ENCODE measurements at places on chromosomes 7 and 10.

- DNase-seq = no peak
These were observed 29.3 kb downstream of the AVL9 start for GRCh38 chr7:32524631-32525030.

GRCh38 chr7:8382004-8382730 is 51.2 kb upstream of the NXPH1 start:
- no peak for DNase-seq

- no peak for DNase-seq
These were observed 11.6 kb downstream of the CYP3A43 start for GRCh38 chr7:99839287-99840021.

- no peak for DNase-seq
These were observed 627 bp upstream of the FLNC start for GRCh38 chr7:128829391-128830166.

DNA sequence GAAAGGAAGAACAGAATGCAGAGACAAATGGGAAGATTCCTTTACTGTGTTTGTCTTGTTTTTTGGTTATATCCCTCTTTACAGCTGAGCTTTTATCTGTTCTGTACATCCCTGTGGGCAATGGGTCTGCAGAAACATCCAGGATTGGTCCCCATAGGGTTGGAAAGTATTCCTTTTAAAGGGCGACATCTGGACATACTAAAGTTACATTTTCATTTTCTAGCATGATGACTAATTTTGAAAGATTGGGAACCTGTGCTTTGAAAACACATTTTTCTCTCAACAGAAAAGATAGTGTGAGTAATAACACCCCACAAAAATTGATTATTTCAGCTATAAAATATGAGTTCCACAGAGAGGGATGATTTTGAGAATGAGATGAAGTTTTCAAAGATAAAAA is 435.8 kb downstream of the GPAM start:
- no peak for DNase-seq

DNA sequence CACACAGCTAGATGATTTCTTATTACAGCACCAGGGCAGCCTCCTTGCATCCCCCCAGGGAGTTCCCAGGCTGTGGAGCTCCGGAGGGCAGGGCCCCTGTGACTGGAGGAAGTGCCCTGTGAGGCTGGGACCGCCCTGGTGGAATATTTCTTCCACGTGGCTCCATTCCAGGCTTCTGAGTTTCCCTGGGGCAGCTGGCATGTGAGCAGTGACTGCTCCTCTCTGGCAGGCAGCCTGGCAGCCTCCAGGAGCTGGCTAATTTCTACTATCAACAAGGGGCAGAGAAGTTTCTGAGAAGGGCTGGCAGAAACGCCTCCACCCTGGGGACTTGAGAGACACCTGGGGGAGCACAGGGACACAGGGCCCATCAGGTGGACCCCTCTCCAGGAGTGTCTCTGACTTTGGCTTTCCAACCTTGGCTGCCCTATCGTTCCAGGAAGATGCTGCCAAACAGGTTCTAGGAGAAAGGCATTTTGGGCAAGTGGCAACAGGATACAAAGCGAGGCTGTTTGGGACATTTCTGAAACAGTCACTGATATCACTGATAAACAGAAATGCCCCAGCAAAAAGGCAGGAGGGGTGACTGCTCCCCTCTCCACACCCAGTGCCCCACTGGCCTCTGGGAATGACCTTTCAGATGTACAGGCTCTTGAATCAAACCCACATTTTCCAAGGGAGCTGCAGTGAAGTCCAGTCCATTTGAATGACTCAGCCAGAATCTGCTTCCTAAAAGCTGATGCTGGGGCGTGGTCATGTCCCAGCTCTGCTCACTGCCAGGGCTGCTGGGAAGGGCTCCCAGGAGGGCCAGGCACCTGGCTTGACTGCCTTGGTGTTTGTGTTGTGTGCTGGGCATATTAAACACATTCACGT is 16.1 kb downstream of the MYOF start:
- DNase-seq = no peak

GRCh38 chr7:83866582-83866981 is 217.6 kb upstream of the SEMA3E start:
- DNase-seq = no peak

- no peak for DNase-seq
These were observed 5.5 kb upstream of the CACUL1 start for GRCh38 chr10:118760265-118760664.

DNA sequence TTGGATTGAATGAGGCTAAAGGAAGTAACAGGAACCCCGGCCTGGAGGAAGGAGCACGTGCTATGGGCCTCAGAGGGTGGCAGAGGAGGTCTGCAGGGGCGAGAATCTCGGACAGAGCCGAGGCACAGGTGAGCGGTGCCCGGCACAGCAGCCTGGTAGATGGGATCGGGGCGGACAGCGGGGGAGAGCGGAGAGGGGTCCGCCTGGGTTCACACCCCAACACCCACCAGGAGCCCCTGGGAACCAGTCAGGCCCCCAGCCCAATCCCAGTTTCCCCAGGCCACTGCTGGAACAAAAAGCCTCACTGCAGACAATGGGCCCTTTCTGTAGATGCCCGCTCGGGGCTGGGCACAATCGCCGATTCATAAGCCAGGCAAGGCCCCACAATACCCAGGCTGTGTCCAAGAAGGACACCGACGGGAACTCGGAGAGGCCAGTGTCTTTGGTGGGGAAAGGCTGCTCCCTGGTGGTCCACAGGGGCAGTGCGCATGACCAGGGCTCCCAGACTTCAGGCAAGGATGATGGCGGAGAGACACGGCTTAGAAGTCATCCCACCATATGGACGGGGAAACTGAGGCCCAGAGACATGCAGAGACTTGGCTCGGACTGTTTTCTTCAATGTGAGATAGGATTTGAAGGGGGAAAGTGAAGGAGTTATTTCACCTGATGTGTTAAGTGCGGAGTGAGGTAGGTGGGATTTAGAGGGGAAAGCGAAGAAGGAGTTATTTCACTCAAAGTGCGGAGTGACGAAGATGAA is 106.9 kb upstream of the GPR26 start:
- DNase-seq = peak; percentile 71

DNA sequence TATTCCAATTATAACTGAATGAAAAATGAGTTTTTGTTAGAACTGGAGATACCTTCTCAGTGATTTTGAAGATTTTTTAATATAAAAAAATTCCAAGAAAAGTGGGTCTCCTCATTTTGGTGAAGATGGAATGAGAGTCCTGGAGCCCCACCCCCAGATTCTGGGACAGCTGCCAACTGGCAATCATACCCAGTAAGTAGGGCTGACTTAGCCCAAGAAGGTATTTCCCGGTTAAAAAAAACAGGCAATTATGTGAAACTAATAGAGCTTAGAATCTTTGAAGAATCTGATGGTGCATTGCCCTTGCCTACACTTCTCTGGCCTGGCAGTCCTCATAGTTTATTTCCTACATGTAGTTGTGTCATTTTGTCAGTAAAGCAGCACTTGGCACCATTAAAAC is 52.8 kb upstream of the VWDE start:
- DNase-seq = no peak

DNA sequence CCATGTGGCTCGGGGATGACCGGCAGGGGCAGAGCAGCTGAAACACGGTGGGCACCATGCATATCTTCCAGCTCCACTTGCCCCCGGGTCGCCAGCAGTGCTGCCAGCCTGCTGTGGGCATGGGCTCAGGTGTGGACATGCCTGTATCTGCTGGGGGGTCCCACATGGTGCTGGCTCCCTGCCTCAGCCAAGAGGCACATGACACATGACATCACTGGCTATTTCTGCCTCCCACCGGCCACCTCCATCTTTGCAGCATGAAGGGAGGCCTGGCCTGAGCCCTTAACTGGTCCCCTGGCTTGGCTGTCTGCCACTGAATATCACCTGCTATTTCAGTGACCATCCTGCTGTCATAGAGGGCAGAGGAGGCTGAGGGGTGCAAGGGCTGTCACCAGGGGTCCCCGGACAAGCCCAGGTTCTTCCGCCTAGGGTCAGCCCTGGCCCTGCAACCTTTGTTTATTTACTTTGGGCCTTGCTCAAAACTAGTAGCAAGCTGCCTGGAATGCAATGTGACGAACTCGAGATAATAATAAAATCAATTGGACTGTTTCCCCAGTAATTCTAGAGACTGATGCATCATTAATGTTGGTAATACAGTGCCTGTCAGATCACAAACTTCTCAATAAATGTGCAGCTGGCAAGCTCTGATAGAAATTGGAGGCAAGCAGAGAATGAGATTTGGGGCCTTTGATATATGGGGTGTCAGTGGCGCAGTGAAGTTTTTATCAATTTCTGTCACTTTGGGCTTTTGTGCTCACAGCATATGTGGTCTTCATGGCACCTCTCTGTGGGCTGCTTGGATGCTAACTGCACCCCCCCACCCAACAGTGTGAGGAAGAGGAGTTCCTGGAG is 28.5 kb downstream of the ZMIZ1 start:
- no peak for DNase-seq
